Activated CD8-positive, alpha-beta memory T cell treated with anti-CD3 and anti-CD28 coated beads, Interleukin-2, amount 10 ng/mL, durations not matched to agents 7 days and 5 days (primary cell): ENCODE measurements at places on chromosomes 12 and 14. TPM values are rescaled to one million over a fixed set of nuclear protein-coding genes. Genes with fewer than 3 reads are reported as not detected.

DNA sequence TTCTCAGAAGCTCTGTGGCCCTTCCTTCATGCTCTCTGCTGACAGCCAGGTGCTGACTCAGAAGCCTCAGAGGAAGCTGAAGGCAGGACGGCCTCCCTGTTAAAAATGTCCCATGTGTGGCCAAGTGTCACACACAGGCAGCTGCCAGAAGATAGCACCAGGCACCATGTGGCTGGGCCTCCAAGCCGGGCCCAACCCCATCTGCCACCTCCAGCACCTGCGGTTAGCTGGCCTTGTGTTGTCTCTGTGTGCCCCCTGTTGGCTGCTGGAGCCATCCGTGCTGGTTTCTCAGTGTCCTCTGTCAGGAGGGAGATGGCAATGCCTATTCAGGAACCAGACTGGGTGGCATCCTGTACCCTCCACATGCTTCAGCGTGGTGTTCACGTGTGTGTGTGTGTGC lies 63.2 kb downstream of the TSPAN11 start:
- peak; percentile 54 for DNase-seq

DNA sequence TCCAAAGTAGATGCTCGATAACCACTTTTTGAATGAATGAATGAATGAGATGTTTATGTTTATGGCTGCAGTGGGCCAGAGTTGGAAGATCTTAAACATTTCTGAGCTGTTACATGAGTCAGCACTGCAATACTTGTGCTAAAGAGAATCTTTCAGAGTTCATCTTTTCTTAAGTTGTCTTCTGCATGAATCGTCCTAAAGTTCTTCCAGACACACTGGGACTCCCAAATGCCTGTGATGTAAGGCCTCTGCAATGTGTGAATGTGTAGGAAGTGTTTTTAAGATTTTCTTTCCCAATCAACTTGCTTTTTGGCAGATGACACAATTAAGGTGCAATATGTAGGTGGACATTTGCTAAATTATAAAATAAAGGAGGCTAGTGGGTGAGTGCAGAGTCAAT lies 50.3 kb upstream of the TRIM9 start:
- no peak for DNase-seq

- no peak for DNase-seq
These were observed 841.7 kb downstream of the DIO2 start for GRCh38 chr14:79369359-79370332.

DNA sequence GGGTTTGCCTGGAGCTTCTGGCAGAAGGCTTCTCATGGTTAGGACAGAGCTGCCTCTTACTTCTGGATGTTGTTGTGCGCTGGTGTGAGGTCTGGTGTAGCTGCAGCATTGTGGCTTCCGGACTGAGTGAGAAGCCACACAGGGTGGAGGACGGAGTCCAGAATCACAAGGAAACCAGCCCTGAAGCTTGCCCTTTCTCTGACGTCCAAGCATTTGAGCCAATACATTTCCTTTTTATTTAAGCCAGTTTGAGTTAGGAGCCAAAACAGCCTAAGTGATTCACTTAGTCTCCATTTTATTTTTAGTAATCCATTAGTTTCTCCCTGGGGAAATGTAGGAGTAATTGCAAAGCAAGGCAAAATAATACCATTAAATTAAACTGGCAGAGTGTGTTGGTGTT lies 402.4 kb upstream of the RGS6 start:
- DNase-seq = no peak

The KRT4 gene
- not detected for total RNA-seq

DNA sequence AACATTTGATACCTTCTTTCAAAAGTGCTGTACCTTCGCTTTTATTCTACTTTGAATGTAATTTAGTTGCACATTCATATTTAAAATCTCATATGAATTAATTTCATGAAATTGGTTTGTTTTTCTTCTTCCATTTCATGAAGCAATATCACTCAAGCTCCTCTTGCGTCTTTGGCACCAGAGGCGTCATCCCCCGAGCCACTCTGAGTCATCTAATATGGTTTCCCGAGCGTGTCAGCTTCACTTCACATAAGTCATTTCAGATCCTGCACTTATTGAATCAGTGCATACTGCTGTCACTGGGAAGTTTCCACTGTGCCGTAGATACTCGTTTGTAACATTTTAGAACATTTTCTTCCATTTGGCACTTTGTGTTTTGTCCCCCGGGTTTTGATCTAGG lies 105.6 kb downstream of the SLC25A47 start:
- no peak for DNase-seq

DNA sequence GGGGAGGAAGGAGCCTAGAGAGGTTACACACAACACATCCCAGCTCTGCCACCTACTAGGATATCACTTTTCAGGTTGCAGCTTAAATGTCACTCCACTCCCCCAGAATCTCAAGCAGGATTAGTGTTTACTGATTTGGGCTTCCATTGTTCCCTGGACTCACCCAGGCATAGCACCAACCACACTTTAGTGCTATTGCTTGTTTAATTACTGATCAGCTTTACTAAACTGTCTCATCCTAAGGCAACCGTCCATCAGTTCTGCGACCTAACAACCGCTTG lies 6.1 kb upstream of the KRT18 start:
- no peak for DNase-seq

- no peak for DNase-seq
These were observed 12.3 kb downstream of the GTF2A1 start for GRCh38 chr14:81208489-81208888.

DNA sequence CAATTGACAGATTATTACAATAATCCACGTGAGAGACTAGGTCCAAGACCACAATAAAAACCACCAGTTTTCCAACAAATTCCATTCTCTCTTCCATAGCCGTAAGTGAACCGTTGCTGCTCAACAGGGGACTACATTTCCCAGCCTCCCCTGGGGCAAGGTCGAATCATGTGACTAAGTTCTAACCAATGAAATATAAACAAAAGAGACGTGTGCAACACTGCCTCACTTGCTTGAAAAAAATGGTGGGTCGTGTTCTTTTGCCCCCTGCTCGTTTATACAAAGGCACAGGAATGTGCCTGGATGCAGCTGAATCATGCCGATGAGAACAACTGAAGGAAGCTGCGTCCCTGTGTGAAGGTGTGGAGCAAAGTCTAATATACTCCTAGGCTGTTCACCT lies 51.1 kb downstream of the HSPB8 start:
- DNase-seq = no peak

The TMCC3 gene
- 0.33 TPM for total RNA-seq

The KLRC2 gene
- total RNA-seq = 23.4 TPM

GRCh38 chr12:57530396-57531142 lies 7.9 kb downstream of the MBD6 start:
- DNase-seq = no peak

The HOXC12 gene
- not detected for total RNA-seq

GRCh38 chr12:114658002-114658441 lies 26.0 kb downstream of the TBX3 start:
- DNase-seq = no peak

The NKX2-1 gene
- not detected for total RNA-seq

The CMA1 gene
- not detected for total RNA-seq

DNA sequence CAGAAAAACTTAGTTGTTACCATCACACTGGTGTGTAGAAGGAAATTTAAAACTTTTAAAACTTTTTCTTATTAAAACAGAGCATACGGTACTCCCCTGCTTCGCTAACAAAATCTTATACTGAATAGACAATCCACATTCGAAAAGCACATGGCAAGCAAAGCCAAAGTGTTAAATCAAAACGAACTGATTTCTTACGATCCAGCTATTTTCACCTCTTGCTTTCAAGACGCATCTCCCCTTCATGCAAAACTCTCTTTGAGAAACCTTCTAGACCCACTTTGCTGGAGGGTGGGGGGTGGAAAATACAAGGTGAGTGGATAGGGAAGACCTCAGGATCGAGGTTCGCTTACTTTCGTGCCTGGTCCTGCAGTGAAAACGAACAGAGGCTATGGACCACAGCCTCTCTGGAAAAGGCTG lies 328 bp downstream of the INTS13 start:
- DNase-seq = no peak

The TMEM52B gene
- total RNA-seq = not detected

The P2RX2 gene
- not detected for total RNA-seq

GRCh38 chr14:61296151-61296550 lies 15.0 kb upstream of the TMEM30B start:
- no peak for DNase-seq

GRCh38 chr12:121334513-121335343 lies 17.5 kb downstream of the ANAPC5 start:
- DNase-seq = no peak

The PDE3A gene
- total RNA-seq = not detected

- no peak for DNase-seq
These were observed 48.7 kb upstream of the TRAF3 start for GRCh38 chr14:102728501-102728900.

GRCh38 chr12:124450376-124450750 lies 117.0 kb downstream of the NCOR2 start:
- no peak for DNase-seq

- no peak for DNase-seq
These were observed 268.2 kb downstream of the ALG10 start for GRCh38 chr12:34290381-34290995.

GRCh38 chr14:50103558-50103957 lies 12.8 kb downstream of the VCPKMT start:
- DNase-seq = no peak

GRCh38 chr12:68036642-68037041 lies 47.4 kb downstream of the IFNG-AS1 start:
- peak; percentile 90 for DNase-seq

The RASSF8 gene
- total RNA-seq = 1.4 TPM

The TSPAN11 gene
- not detected for total RNA-seq

DNA sequence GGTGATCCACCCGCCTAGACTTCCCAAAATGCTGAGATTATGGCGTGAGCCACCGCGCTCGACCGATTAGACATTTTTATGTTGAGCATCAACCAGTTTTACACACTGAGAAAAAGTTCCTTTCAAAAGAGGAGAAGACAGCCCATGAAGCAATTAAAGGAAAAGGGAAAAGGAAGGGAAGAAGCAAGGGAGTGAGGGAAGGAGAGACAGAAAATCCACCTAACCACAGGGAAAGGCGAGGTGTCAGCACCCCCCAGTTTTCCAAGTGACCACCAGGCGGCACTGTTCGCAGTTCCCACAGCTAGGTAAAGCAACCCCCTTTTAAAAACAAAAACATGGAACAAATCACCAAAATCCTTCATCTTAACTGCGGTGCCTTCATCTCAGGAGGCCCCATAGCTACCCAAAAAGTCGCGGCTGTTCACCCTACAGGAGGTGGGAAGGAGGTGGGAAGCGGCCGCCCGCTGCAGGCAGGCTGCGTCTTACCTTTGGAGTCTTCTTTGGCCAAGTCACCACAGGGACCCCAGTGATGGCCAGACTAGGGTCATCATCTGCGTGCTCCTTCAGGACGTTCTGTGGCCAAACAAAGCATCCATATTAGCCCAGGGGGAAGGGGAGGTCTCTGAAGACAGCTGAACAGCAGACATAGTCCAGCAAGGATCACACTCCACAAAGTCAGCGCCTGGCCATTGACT lies 86.6 kb downstream of the KDM2B start:
- DNase-seq = peak; percentile 68

The ZBTB1 gene
- total RNA-seq = 73.3 TPM

The TGM1 gene
- 3.0 TPM for total RNA-seq

DNA sequence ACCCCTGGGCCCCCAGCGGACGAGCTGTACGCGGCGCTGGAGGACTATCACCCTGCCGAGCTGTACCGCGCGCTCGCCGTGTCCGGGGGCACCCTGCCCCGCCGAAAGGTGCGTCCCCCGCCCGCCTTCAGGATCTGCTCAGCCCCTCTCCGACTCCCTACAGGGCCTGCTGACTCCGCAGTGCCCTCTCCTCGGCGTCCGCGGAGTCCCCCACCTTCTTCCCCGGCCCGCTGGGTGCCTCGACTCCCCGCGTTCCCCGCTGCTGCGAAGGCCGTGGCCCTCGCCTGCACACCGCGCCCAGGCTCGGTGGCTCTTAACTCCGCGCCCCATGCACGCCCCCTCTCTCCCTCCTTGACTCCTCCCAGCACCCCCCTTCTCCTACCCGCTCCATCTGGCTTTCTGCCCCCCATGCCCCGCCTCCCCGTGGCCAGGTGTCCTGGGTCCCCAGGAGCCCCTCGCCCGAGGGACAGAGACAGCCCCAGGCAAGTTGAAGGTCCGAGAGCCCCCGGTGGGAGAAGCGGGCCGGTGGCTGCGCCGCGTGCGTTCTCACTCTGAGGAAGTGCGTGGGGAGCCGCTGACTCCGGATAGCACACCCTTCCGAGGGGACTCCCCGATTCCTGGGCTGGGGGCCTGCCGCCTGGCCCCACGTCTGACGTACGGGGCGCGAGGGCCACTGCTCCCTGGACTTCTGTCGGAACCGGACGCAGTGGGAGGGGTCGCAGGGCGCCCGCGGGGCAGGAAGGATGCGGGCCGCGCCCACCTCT lies 594 bp downstream of the TAMALIN start:
- no peak for DNase-seq

DNA sequence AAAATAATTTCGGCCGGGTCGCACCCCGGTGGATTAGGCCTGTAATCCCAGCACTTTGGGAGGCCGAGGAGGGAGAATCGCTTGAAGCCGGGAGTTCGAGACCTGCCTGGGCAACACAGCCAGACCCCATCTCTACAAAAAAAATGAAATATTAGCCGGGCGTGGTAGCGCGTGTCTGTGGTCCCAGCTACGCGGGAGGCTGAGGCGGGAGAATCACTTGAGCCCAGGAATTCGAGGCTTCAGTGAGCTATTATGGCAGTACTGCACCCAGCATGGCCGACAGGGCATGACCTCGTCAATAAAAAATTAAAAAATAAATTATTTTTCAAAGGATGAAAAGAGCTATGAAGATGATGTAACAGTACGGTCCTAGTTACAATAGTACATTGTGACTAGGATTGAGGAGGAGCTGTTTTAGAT lies 523 bp downstream of the GTF2H3 start:
- DNase-seq = peak; percentile 45

DNA sequence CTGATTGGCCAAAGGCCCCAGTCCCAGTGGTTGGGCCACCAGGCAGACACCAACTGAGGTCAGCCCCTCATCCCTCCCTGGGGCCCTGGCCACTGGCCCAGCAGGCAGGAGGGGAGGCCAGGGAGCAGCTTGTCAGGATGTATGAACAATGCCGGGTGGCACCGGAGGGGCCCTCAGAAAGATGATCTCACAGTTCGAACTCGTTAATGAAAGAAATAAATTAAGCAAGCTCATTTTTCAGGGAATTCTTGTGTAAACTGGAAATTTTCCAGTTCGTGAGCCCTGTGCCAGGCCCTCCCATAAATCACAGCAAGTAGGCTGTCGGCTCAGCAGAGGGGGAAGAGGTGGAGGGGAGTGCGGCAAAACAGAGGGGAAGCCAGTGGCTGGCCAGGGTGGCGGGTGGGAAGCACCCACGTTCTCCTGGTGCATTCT lies 177.0 kb upstream of the VASH1 start:
- no peak for DNase-seq

The CELA1 gene
- total RNA-seq = not detected

The SLC10A1 gene
- not detected for total RNA-seq
